Stimulated activated CD8-positive, alpha-beta memory T cell treated with anti-CD3 and anti-CD28 coated beads, Interleukin-2, amount 100 ng/mL, for 48 hours (primary cell): ENCODE measurements at places on chromosomes 4 and X.

DNA sequence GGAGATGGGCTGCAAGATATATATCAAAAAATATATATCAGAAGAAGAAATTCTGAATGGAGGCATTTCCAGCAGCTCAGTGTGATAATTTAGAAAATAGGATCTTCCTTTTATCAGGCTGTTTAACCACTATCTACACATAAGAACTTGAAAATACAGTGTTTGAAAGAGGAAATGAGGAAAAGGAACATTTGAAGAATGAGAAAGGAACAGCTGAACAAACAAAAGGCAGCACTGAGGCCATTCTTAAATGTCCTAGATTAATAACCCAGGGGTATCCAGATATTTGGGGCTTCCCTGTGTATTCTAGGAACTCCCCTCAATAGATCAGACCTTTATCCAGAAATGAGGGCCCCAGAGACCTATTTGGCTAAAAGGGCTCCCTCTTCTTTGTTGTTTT lies 4.1 kb downstream of the SLC39A8 start:
- no peak for DNase-seq

DNA sequence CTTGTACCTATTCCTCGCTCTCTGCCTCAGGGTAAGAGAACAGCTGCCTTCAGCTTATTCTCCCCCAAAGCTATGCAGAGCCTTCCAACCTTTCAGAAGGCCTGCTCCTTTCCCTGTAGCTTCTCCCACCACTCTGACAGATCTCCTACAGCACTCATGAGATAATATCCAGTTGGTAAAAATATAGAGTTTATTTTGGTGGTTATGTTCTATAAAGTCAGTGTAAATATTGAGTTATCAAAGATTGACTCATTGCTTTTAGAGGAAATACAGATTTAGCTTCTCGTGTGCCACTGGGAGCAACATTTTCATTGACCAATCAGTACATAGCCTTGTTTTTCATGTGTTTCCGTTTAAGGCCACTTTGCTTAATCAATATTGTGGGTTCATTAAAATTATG lies 216.2 kb upstream of the TECRL start:
- DNase-seq: no peak

DNA sequence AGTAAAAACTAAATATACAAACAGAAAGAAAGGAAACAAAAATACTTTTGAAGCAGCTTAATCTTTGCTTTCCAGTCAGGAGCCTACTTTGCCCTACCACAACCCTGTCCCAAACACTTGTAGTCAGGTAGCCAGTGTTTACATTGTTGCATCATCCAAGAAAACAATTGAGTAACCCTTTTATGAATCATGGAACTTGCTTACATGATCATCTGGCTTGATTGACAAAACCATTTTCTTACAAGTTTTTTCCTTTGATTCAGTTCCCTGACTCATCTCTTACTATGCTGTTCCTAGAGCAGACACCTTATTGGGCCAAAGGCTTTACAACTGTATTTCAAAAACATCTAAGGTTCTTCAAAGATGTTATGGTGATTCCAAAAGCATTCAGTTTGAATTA lies 740.1 kb downstream of the KLHL13 start:
- DNase-seq: no peak

GRCh38 chrX:10922159-10922558 lies 189.0 kb upstream of the HCCS start:
- DNase-seq: no peak

DNA sequence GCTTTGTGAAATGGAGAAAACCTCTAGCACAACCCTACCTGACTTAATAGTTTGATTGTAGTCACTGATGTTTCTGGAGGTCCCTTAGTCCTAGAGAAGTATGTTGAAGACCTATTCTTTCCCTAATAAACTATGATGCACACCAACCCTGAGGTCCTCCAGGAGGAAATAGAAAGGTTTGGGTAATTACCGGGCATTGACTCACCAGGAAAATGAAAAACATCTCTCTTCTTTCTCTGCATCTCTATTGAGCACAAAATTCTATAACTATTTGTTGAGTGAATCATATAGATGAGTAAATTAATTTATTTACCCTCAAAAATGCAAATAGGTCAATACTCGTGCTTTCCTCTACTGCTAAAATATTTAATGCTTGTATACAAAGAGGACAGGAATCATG lies 582.4 kb upstream of the FAM241A start:
- DNase-seq: no peak

- DNase-seq: no peak
Observed at GRCh38 chr4:101200561-101200960, 146.8 kb downstream of the PPP3CA start.

- DNase-seq: no peak
Observed at GRCh38 chrX:110034036-110034435, 31.1 kb downstream of the TMEM164 start.

GRCh38 chrX:154967603-154968002 lies 54.9 kb downstream of the F8 start:
- no peak for DNase-seq

DNA sequence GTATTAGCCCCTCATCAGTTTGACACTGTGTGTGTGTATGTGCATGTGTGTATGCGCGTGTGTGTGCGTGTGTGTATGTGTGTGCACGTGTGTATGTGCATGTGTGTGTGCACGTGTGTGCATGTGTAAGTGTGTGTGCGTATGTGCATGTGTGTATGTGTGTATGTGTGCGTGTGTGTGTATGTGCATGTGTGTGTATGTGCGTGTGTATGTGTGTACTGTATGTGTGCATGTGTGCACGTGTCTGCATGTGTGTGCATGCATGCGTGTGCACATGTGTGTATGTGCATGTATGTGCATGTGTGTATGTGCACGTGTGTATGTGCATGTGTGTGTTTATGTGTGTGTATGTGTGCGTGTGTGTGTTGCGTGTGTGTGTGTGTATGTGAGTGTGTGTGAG lies 31.1 kb upstream of the MXRA5 start:
- no peak for DNase-seq

DNA sequence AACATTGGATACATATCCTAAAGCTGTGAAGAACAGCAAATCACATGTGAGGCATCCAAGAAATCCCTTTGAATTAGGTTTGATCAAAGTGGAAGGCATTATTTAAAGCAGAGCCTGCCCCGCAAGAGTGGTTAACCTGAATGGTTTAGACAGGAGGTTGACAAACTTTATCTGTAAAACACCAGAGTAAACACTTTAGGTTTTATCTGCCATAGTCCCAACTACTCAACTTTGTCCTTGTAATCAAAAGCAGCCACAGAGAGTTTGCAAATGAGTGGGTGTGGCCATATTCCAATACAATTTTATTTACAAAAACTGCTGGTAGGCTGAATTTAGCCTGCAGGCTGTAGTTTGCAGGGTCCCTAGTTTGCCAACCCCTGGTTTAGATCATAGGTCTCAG lies 25.2 kb upstream of the FGFBP2 start:
- no peak for DNase-seq

DNA sequence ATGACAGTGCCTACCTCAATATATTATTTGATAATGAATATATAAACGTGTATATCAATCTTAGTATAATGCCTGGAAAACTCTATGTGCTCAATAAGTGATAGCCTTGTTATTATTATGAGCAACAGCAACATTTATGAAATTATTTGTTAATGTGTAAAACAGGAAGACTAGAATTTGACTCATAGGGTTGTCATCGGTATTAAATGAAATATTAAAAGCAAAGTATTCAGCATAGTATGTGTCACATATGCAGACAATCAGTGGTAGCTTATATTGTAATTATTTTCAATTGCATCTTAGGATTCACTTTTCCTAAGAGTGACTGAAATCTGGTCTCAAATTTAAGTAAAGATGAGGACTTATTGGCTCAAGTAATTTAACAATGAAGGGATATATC lies 24.6 kb downstream of the SPANXD start:
- DNase-seq: no peak

GRCh38 chr4:39469429-39470077 lies 10.7 kb downstream of the LIAS start:
- no peak for DNase-seq

DNA sequence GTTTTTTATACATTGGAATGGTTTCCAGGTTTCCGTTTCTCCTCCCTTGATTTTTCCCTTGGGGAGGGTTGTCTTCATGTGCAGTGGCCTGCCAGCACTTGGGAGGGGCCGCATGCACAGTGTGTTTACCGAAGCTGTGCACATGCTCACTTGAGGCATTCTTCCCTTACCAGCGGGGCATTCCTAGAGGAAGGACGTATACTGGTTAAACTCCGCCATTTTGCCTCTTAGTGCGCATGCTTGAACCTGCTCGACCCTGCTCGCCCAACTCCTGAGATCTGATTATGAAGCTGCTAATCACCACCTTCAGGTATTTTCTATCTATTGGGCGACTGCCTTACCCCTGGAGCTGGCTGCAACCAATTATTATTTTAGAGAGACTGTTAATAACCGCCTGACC lies 76.2 kb downstream of the CXCL13 start:
- DNase-seq: no peak

GRCh38 chrX:64580605-64581004 lies 185.4 kb upstream of the MTMR8 start:
- no peak for DNase-seq

GRCh38 chr4:112502871-112503270 lies 13.1 kb downstream of the NEUROG2 start:
- no peak for DNase-seq

GRCh38 chr4:85128246-85129204 lies 162.0 kb upstream of the WDFY3 start:
- no peak for DNase-seq

- DNase-seq: no peak
Observed at GRCh38 chr4:110119337-110119736, 79.1 kb downstream of the ELOVL6 start.

- no peak for DNase-seq
Observed at GRCh38 chr4:58064653-58065052, 954.5 kb upstream of the IGFBP7 start.

- DNase-seq: no peak
Observed at GRCh38 chr4:27288496-27288895, 427.9 kb downstream of the STIM2 start.

DNA sequence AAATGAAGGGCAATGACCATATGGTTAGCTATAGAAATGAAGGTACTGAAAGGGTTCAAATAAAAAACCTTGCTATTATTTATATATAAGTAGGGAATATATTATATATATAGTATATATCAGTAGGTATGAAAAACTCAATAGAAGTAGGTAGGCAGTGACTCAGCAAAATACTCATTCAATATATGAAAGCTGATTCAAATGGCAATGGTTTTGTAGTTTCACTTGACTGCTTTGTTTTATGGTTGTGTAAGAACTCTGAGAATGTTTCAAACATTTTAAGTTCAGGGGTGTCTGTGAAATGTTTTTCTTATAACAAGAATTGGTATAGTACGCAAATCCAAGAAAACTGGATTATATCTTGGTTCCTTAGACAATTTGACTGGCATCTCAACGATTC lies 4.1 kb downstream of the ZNF280C start:
- no peak for DNase-seq

- DNase-seq: no peak
Observed at GRCh38 chr4:569958-570667, 6.0 kb downstream of the TMEM271 start.

GRCh38 chr4:116401293-116401692 lies 684.1 kb downstream of the TRAM1L1 start:
- no peak for DNase-seq

DNA sequence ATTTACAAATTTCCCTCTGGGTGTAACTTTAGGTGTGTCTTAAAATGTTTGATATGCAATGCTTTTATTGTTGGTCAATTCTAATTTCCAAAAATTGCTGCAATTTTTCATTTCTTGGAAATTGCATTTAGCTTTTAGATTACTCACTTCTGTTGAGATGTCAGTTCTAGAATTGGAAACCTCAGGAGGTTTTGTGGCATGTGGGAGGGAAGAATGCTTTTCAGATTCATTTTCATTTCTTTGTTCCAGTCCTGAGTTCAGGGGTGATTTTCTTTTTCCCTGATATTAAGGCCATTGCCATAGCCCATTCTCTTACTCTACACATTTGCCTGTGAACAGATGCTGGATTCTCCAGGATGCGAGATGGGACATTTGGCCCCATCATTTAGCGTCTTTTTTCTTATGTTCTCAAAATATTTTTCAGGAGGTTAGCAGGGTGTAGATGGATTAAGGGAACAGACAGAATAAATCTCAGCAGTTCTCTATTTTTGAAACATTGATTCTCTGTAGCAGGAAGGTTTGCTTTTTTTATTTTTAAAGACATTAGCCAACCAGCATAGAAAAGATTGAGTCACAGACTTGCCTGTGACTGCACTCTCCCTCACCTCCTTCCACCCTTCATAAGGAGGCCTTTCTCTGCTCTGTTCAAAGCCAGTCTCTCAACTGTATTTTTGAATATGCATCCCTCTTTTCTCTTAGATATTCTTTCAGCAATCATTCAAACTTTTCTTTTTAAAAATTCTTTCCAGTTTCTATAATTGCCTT lies 238.4 kb upstream of the ANXA3 start:
- no peak for DNase-seq

GRCh38 chr4:128906581-128906980 lies 97.1 kb downstream of the JADE1 start:
- DNase-seq: no peak

DNA sequence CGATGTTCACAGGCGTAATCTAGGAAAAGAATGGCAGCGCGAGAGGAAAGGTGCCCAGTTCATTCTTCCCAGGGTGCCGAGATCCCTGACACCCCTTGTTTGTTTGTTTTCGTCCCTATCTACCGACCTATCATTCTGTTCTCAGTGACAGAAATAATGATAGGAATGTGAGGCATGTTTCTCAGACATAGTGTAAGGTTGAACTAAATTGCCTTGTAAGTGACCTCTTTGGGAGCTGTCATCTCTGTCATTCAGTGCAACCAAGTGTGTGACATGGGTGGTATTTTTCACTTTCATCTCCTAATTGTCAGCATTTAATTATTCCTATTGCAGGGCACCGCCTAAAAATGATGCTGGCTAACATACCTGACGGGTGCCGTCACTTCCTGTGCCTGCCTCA lies 24.4 kb downstream of the CLDN22 start:
- no peak for DNase-seq
